ENCODE measurements at places on chromosomes 3 and 15. TPM values are rescaled to one million over a fixed set of nuclear protein-coding genes. Genes with fewer than 3 reads are reported as not detected.

DNA sequence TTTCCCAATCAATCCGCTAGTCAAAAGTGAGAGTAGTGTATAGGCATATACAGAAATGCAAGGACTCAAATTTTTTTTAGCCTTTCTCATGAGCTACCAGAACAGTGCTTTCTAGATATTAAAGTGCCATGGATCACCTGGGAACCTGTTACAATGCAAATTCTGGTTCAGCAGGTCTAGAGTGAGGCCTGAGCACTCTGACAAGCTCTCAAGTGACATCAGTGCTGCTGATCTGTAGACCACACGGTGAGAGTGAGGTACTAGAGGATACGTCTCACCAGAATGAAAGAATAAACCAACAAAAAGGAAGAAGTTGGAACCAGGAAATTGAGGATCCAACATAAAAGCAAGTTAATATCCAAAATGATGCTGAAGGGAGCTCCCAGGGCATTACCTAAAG is 16.0 kb upstream of the PLA2G4D start:
- no peak for DNase-seq

- DNase-seq, result no peak
Measured at GRCh38 chr3:142117056-142117851, 32.1 kb downstream of the TFDP2 start.

- DNase-seq, result no peak
Measured at GRCh38 chr15:59026207-59026606, 38.7 kb downstream of the RNF111 start.

GRCh38 chr15:88918738-88919137 is 5.6 kb upstream of the MFGE8 start:
- no peak for DNase-seq

- no peak for DNase-seq
Measured at GRCh38 chr15:72437650-72438316, 36.3 kb upstream of the ARIH1 start.

- DNase-seq, result no peak
Measured at GRCh38 chr3:100637197-100637631, 27.8 kb downstream of the ADGRG7 start.

- peak; percentile 69 for DNase-seq
Measured at GRCh38 chr3:195075199-195075940, 195.6 kb downstream of the XXYLT1 start.

DNA sequence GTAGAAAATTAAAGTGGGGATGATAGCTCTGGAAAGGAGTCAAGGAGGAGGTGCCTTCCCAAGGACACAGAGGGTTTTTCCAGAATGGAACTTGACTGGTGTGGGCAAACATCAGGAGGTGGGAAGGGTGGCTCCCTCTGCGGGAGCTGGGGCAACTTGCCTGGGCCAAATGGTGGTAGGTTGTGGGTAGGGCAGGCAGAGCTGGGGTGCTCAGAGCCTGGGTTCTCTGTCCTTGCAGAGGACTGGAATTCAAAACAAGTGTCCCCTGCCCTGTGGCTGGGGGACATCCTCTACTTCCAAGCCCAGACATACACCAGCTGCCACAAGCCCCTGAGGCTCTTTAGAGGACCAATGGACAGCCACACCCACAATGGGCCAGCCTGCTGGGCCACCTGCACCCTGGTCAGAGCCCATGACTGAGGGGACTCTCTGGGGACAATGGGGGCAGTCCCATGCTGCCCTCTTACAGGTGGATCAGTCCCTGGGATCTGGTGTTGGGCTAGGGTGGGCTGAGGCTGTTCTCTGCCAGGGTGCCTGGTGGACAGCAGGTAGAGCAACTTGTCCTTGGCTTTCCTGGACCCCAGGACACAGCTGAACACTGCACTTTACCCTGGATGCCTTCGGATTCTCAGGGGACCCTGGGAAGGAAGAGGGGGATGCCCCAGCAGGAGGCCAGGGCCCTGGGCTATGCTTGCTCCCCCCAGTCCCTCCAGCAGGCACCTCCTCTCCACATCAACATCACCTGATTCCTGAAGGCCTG is 38.6 kb upstream of the CSPG4 start:
- DNase-seq, result no peak

GRCh38 chr15:101641894-101642293 is 10.3 kb downstream of the TM2D3 start:
- no peak for DNase-seq

GRCh38 chr3:16318176-16318575 is 53.2 kb downstream of the OXNAD1 start:
- no peak for DNase-seq

DNA sequence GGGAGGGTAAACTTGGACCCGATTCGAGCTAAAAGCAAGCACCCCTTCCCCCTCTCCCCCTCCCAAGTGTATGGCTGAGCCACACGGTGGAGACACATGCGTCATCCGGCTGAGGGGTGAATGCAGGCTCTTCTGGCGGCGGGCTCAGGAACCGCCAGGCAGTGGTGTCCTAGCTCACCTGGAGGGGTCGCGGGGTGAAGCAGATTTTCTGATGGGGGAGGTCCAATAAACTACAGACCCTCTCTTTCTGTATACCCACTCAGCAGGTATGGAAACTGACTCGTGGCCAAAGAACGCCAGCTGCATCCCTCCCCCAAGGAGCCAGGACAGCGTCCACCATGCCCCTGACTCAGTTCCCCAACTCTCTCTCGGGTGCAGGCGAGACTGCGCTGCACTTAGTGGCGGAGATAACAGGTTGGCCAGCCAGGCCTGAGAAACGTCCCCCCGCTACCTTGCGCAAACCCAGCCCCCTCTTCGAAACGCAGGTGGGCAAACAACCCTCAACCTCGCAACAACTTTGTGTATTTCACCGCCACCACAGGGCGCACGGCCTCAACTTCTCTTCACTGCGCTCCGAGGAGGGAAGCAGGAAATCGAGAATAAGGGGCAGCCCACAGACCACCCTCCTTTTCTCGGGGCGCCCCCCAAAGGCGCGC is 1.3 kb downstream of the MAGI1 start:
- no peak for DNase-seq

GRCh38 chr3:66702126-66702525 is 201.3 kb upstream of the LRIG1 start:
- no peak for DNase-seq

DNA sequence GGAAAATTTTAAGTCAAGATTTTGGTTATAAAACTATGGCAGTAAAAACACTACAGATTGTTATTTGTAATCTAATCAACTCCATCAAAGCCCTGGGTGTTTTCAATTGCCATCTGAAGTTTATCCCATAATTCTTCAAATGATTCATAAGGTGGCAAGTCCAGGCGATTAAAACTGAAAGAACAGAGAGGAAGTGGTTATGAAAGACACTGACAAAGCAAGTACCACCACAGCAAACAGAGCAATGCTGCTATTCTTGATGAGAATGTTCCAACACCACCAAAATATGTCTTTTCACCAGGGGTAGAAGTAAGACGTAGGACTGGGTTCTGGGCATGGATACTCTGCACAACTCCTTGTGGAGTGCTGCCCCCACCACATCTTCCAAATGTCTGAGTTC is 86.9 kb upstream of the PRTG start:
- DNase-seq, result no peak

DNA sequence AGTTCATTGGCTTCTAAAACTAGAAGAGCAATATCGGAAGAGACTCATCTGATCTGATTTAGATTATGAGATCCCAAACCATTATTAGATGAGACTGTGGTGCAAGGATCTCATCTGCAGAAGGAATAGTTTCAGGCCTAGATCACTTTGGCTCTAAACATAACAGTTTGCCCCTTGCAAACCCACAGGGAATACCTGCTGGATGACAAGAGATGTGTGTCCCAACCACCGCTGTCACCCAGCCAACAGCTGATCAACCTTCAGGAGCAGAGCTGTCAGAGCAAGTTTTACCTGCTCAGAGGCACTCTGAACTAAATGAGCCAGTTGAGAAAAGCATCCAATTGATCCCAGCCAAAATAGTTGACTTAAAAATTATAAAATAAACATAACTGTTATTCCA is 64.0 kb upstream of the ST3GAL6 start:
- DNase-seq, result no peak

DNA sequence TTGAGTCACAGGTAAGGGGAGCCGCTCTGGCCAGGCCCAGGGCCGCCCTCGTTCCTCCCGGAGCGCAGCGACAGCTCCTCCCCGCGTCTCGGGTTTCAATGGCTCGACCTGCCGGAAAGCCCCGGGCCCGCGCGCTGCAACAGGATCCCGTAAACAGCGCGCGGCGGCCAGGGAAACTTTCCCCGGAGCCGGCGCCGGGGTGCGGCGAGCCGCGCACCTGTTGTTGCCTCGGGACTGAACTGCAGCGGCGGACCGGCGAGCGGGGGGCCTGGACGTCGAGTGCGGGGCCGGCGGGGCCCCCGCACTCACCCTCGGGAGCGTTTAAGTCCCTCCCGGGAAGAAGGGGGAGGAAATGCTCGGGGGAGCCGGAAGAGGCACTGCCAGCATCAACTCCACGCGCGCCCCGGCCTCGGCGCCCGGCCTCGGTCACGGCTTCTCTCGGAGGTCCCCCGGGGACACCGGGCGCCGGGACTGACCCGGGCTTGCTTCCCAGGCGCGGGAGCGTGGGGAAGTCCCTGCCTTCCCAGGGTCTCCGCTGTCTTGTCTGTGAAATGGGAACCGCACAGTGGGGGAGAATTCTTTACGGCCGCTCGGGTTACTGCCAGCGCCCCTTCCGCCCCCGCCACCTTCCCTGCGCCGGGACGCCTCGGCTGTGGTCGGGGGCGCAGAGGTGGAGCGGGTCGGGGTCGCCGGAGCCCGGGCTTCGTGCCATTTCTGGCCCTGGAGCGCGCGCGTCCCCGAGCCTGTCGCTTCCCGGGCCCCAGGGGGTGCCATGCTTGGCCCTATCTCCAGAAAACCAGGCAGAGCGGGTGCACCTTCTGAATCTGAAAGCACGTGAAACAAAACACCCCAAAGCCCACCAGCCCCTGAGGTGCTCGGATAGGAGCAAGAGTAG is 7.5 kb upstream of the PGPEP1L start:
- peak; percentile 81 for DNase-seq

DNA sequence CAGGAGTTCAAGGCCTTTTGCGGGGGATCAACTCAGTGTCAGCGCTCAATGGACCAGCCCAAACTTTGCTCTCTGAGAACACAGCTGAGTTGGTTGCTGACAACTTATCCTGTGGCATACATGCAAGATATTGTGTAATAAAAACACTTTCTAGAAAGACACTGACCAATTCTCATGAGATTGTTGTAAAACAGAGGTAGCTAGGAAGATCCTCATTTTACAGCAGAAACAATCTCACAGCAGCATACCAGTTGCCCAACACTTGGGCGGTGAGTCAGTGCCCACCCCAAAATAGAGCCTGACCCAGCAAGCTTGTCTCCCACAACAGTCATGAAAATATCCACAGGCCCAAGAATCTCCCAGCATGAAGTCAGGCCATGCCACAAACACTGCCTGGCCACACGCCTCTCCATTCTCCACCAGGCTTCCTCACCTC is 18.2 kb downstream of the KLHL6 start:
- no peak for DNase-seq

The CD96 gene
- 0.57 TPM for total RNA-seq

The MYZAP gene
- total RNA-seq, result 658 TPM

The NEIL1 gene
- 10.9 TPM for total RNA-seq

The TMEM158 gene
- 0.38 TPM for total RNA-seq

The TM6SF1 gene
- total RNA-seq, result 2.8 TPM

The MAP4 gene
- total RNA-seq, result 1,491 TPM

Measured in cardiac septum (tissue), 1 donor.